T-cell (primary cell): ENCODE measurements at places on chromosomes 7 and 10.

DNA sequence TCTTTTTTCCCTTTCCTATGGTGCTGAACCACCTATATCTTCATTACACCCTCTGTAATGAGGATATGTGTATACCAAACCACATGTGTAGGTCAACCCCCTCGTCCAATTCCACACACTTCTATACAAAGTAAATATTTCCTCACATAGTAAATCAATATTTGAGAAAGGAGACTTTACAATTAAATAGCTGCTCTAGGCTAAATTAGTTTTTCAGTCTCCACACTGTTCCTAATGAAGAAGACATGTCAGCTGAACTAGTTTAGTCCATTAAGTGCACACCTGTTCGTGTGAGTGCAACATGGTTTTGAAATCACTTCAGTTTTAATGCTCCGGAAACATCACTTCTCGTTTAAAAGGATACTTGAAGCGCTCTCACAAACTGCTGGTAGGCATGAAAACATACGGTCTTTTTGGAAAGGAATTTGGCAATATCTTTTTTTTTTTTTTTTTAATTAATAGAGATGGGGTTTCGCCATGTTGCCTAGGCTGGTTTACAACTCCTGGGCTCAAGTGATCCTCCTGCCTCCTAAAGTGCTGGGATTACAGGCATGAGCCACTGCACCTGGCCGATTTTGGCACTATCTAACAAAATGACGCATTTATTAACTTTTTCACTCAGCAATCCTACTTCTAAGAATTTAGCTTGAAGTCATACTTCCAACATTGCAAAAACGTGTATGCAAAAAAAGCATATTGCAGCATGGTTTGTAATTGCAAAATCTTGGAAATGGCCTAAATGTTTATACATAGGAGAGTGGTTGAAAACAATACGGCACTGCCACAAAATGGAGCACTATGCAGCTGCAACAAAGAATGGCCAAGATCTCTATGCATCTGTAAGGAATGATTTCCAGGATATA lies 2.1 kb upstream of the XRCC2 start:
- DNase-seq = no peak

DNA sequence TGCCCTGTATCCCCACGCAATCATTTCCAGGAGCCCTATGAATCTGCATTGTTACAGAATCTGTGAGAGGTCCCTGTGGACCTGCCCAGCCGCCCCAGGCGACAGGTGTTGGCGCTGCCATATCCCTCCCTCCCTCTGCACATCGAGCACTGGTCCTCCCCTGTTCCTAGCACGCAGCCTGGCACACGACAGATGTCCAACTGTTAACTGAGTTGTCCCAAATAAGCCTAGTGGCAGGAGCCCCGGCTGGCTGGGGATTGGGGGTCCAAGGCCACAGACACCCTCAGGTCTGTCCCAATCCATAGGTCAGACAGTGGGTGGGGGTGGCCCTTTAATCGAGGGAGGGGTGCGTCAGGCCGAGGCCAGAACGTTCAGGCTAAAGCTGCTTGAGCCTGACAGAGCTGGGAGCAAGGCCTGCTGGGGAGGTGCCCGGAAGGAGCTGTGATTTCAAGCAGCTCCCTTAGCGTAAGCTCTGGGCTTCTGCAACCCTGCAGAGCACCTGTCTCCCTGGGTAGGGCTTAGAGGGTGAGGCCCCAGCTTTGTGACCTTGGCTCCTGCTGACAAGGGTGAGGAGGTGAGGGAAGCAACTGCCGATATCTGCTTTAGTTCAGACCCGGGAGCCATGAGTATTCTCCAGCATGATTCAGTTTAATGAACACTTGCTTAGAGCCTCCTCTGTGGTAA lies 40.1 kb downstream of the ADRA2A start:
- DNase-seq = no peak

- no peak for DNase-seq
Observed at GRCh38 chr10:62451611-62451975, 77.4 kb downstream of the ZNF365 start.

DNA sequence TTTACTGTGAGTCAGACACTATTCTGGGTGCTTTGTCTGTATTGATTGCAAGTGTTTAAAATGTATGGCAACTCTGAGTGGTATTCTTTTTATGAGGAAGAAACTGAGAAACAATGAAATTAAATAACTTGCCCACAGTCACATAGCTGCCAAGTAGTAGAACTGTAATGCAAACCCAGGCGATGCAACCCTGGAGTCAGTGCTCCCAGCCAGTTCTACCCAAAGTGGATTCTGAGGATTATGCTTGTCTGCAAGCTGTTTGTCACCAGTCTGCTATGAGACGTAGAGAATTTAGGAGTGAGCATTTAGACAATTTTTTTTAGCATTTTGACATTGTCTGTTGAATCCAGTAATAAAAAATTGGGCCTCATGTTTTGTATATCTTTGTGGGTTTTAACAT lies 306.0 kb upstream of the LRGUK start:
- DNase-seq = no peak

- DNase-seq = no peak
Observed at GRCh38 chr7:77444123-77444522, 28.0 kb upstream of the GSAP start.

DNA sequence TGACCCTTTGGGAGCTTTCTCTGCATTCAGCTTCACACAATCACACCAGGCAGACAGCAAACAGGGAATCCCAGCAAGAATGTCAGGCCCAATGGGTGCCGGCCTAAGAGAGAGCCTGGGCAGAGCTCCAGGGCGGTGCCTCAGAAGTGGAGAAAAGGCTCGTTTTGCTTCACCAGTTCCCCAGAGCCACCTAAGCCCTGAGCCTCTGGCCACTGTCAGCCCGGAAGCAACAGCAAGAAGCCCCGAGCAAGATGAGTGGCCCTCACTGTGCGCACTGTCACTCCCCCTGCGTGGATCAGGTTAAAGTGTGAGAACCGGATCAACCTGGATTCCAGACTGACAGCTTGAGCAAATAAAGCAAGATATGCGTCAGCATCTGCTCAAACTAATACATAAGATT lies 14.7 kb downstream of the CNPY1 start:
- DNase-seq = no peak

DNA sequence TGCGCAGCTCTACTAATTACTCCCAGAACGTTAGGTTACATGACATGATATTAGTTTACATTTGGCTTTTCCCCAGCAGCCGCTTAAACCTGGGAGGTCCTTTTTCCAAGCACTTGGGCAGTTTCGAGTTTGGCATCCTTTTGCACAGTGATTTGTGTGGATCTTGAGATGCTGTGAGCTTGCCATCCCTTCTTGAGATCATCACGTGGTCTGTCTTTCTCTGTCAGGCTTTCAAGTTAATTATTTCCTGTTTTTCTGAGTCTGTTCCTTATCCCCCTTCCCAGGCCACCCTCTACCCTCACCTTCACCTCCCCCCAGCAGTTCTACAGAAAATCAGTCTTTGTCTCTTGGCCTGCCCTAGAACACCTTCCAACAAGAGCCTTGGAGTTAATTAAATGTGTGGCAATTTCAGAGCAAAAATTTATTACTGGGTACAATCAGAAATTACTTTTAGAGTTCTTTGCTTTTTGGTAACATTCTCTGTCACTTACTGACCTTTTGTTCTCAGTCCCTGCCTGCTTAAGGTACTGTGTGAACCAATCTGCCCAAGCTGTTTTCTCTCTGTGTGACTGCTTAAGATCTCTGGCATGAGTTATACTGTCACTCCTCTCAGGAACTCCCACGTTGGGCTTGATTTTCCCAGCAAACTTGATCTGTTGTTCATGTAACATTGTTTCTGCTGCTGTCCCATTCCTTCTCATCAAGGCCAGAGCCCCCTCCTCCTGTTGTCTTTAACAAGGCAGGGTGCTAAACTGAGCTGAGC lies 3.1 kb upstream of the SLF2 start:
- no peak for DNase-seq

DNA sequence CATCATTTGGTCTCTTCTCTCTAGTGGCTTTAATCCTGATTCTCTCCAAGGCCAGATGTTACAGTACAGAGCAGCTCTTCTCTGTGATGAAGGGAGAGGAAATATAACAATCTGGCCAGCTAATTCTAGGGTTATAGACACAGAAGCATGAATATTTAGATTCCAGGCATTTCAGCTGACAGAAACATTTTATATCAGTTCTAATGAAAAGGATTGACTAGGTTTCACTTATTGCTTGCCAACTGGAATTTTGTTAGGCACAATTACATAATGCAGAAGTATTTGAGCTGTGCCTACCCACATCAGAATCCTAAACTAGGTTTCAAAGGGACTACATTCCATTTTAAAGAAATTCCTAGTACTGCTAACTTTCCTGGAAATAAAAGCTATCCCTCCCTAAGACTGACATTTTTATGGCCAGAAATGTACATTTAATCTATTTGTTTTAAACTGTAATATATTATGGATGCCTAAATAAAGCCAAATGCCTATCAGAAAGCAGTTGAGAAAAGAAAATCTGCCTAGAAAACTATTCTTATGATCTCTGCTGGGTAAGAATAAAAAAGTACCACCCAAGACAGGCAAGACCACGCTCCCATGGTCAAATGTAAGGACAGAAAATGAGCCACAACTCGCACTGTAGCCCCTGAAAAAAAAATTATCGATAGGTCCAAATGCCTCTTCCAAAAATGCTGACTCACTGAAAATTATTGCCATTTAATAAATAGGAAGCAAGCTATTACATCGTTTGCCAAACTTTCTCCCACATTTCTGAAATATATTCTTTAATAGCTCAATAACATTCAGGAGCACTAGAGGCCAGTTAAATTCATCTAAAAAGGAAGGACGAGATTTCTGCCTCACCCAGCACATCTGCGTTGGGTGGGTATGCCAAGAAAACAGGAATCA lies 498.1 kb downstream of the KCNMA1 start:
- no peak for DNase-seq

GRCh38 chr7:95545007-95545615 lies 51.2 kb downstream of the PDK4 start:
- no peak for DNase-seq

- DNase-seq = no peak
Observed at GRCh38 chr7:55018361-55019190, at the start of gene EGFR. EGFR (plus strand) TSS chr7:55019017; CDS start chr7:55019278, 261 bp downstream.

GRCh38 chr7:29565224-29565630 lies 1.6 kb downstream of the PRR15 start:
- no peak for DNase-seq

DNA sequence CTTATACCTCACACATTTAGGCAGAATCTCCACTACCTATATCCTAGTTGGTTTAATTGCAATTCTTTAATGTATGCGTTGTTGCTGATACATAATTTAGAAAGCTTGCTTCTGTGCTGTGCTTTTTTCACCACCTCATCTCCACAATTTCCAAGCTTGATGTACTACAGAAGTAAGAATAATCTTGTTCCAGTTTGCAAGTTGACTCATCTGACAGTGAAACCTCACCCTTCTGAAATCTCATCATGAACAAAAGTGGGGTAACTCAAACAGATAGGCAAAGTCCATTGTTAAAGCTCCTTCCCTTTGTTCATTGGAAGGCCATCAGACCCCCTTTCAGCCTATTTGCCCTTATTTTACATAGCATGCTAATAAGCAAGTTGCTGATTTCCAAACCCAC lies 13.6 kb downstream of the EIF4EBP2 start:
- no peak for DNase-seq

DNA sequence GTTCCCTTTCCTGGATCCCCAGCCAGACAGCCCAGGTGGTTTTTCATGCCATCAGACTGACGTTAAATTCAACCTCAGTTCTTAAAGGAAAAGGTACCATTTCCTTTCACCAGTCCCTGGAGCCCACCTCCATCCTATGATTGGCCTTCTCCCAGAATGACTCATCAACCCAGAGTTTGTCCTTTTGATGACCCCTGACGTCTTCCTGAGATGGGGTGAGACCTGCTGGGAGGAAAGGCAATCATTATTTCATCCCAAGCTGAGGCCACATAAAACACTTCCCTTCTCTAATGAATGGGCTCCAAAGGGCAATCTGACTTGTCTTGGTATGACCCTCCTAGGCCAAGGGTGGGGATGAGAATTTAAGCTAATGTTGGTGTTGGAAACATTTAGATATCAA lies 750.7 kb downstream of the SUGCT start:
- DNase-seq = no peak

- no peak for DNase-seq
Observed at GRCh38 chr7:95059842-95060313, 152.5 kb downstream of the PPP1R9A start.

GRCh38 chr7:2637505-2638223 lies 5.9 kb downstream of the TTYH3 start:
- no peak for DNase-seq

DNA sequence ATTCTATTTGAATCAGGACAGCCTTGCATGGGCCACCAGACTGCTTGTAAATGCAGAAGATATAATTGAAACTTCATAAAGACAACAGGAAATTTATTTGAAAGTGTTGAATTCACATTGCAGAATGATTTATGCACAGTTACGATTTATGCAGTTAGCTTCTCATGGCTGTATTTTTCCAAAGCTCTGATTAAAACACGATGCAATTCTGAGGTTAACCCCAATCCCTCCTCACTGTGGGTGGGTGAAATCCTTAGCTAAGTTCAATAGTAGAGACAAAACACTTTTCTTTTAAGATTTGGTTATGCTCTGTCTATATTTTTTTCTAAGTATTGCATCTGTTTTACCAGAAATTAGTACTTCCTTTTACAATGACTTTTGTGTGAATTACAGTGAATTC lies 728.8 kb upstream of the IGFBP3 start:
- DNase-seq = no peak

DNA sequence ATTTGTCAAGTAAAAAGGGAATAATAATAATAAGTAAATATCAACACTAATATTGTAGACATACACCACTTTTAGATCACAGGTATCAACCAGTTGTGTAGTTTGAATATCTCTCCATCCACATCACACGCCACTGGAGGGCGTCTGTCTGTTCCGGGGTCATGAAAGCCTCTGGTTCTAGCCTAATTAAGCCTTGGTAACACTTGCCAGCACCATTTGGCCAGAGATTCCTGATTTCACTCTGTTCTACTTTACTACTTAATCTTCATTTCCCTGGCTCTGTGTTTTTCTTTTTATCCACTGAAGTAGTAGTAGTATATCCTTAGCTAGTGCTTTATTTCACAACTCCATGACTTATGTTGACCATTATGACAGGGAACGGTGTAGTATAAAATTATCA lies 285.6 kb upstream of the POM121L12 start:
- no peak for DNase-seq

DNA sequence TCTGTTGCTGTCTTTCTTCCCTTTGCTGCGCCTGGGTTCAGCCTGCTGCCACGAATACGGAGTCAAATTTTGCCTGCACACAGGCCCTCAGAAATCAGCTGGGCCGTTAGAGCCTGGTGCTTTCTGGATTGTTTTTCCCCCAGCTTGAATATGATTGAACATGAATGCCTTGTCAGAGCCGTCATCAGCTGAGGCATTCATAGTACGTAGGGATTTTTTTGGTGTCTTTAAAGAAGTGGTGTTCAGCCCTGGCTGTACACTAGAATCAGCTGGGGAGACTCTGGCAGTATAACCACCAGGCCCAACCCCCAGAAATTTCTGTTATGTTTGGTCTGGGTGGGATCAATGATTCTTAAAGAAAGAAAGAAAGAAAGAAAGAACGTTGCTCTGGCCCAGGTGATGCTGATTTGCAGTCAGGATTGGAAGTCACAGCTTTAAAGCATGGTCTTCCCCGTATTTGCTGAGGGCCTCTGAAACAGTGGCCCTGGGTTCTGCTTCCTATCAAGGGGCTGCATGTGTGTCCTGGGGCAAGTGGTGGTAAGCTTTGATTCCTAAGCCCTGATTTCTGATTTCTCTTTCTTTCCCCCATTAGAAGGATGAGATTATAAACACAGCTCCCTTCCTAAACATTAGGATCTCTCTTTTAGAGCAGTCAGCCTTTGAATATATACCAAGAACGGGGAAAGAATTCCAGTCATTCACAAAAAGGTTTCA lies 24.7 kb downstream of the NUB1 start:
- no peak for DNase-seq

- DNase-seq = no peak
Observed at GRCh38 chr7:121833991-121834390, 39.0 kb upstream of the PTPRZ1 start.
